ENCODE measurements at places on chromosomes 2 and 18.

DNA sequence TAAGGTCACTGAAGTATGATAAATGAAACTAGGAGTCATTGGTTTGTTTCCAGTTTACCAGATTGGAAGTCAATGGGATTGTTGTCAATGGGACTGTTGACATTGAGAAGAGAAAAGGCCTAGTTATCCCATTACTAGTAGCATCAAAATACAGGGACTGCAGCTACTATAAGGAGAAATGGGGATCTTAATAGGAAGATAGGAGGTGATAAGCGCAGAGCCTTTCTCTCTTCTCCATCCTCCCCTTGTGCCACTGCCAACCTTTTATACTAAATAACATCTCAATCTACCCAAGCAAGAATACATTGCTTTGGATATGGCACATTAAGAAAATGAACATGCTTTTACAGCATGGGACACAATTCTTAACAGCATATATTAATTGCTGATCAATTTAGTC lies 10.5 kb upstream of the BBS5 start:
- DNase-seq, result no peak

DNA sequence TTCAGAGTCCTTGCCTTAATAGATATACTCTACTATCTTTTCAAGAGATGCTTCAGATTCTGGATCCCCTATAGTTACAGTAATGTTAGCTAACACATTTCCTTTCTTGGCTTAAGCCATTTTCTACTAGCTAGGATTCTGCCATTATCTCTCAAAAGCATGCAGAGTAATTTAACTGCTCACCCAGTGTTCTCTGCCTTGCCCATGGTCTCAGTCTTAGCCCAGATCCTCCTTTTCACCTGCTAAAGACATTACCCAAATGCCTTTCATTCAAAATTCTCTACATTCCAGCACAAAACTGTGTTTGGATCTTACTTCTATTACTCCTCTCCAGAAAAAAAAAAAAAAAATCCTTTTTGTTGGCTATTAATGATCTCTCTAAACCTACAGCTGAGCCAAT lies 474.2 kb upstream of the LRRTM1 start:
- no peak for DNase-seq

GRCh38 chr2:120419073-120419472 lies 73.1 kb downstream of the INHBB start:
- DNase-seq, result no peak

DNA sequence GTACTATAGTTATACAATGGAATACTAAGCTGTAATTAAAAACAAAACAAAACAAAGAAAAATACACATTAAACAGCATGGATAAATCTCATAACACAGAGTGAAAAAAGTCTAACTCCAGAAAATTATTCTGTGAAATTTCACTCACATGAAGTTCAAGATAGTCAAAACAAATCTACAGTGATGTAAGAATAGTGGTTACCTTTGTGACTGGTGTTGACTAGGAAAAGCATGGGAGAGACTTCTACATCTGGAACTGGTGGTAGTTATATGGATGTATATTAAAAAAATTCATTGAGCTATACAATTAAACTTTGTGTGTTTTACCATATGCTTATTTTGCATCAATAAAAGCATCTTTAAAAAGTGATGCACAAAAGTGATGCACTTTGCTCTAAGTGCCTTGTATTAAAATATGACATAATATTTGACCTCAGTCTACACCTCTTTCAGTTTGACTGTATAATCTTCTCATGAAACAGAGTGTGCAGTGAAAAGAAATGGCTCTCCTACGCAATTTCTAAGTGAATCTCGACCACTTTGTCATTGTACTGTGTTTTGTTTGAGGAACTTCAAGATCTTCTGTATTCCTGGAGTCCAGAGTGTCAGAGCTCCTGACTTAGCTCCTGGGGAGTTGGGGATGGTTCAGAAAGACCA lies 28.0 kb downstream of the STAT4 start:
- DNase-seq, result no peak

DNA sequence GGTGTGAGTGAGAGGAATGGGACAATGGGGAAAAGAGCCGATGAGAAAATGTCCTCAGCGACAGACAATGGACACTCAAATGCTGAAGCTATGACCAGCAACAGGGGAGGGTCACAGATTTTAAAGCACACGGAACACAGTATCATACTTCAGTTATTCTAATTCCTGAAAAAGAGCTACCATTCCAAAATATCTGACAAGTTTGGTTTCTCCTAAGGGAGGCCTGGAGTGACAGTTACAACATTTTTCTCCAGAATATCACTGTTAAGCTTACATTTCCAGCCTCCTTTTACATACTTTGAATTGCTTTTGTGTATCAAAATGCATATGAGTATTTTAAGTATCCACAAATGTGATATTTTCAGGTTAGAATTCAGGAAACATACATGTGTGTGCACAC lies 321.6 kb upstream of the THUMPD2 start:
- no peak for DNase-seq

DNA sequence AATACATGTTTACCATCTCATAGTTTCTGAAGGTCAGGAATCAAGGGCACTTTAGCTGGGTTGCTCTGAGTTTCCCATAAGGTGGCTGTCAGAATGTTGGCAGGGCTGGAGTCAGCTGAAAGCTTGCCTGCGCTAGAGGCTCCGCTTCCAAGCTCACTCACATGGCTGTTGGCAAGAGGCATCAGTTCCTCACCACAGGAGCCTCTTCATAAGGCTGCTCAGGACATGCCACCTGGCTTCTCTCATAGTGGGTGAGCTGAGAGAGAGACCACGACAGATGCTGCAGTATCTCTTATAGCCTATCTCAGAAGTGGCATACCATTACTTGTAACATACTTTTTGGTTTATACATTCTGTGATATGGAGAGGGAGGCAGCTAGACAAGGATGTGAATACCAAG lies 7.2 kb downstream of the HADHB start:
- DNase-seq, result no peak

DNA sequence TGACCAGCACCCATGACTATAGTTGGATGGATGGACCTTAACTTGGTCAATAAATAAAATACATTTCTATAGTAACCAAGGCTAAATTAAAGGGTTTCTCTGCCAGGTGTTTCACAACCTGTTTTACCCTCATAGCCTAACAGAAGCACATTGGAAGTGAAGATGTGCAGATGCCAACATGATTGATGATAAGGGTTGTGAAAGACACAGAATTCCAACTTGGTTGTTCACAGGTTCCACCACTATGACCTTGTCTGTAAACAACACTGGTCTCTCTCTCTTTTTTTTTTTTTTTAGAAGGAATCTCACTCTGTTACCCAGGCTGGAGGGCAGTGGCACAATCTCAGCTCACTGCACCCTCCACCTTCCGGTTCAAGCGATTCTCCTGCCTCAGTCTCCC lies 37.5 kb upstream of the PTH2R start:
- DNase-seq, result no peak

- no peak for DNase-seq
These were observed 192.9 kb downstream of the NOL4 start for GRCh38 chr18:34031810-34032209.

GRCh38 chr2:38932586-38932985 lies 42.9 kb downstream of the ARHGEF33 start:
- no peak for DNase-seq

GRCh38 chr2:55885127-55885943 lies 38.2 kb downstream of the EFEMP1 start:
- peak; percentile 77 for DNase-seq

- no peak for DNase-seq
These were observed 156.9 kb upstream of the DCC start for GRCh38 chr18:52183107-52183506.

Measured in HFFc6 (cell line).